ENCODE measurements at places on chromosomes 3 and 15.

GRCh38 chr15:92653836-92654539 is 1.6 kb downstream of the FAM174B start:
- no peak for DNase-seq

GRCh38 chr3:170982733-170983132 is 43.8 kb downstream of the SLC2A2 start:
- DNase-seq, result no peak

GRCh38 chr3:142500211-142500610 is 52.4 kb upstream of the XRN1 start:
- no peak for DNase-seq

- no peak for DNase-seq
Measured at GRCh38 chr3:134380249-134380648, 6.0 kb upstream of the AMOTL2 start.

DNA sequence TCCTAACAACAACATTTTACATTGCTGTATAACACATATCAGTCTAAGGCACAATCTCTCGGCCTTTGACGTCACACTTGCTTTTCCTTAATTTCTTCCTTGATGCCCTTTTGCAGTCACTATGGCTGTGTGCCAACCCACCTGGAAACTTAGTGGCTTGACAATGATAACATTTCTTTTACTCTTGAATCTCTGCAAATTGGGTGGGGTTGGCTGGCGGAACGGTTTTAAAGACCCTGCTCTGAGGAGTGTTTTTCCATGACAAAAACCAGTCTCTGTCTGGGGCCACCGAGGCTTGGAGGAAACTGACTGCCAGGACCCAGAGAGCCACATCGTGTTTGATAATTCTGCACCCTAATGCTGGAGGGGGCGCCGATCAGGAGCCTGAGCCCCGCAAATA is 115.6 kb downstream of the KLF13 start:
- DNase-seq, result peak; percentile 66

DNA sequence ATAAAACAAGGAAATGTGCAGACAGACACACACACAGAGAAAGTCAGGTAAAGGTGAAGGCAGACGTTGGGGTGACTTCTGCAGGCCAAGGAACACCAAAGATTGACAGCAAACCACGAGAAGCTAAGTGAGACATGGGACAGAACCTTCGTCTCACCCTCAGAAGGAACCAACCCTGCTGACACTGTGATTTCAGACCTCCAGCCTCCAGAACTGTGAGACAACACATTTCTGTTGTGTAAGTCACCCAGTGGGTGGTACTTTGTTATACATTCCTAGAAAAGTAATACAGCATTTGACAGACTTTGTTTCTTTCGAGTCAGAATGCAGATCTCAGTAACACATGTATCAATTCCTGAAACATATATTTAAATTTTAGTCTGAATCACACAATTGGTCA is 7.1 kb downstream of the WDR72 start:
- no peak for DNase-seq

GRCh38 chr3:126578702-126579101 is 20.0 kb upstream of the C3orf22 start:
- DNase-seq, result no peak

GRCh38 chr3:138492980-138493675 is 58.7 kb downstream of the ESYT3 start:
- no peak for DNase-seq

GRCh38 chr3:4894891-4895530 is 84.2 kb upstream of the BHLHE40 start:
- DNase-seq, result no peak

DNA sequence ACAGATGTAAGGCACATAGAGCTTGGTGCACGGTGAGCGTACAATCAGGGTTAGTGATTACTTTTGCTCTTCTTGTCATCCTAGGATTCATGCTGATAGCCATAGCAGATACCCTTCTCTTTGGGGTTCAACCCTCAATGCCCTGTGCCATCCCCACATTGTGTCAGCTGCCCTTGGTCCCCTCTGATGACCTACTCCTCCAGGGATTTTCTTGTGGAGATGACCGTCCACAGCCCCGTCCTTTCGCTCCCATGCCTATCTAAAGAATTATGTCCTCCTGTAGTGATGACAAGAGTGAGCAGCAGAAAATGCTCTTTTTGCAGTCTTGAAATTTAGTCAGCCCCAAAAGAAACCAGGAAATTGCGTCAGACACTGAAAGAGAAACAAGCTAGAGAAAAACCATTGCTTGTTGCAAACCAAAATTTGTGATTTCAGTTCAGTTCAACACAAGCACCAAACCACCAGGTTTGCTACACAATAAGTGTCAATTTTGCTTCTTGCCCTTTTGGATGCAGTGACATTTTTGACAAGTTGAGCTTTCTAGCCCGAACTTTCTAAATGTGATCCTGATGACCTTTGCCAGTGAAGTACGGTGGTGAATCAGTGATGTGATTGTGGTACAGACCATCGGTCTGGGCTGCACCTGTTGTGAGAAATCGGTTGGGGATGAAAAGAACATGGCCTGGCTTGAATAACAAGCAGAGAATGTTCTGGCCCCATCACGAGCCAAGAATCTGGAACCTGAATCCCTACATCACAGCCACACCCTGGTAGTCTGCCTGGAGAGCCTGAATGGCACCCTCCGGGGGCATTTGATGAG is 41.3 kb downstream of the CMTM7 start:
- DNase-seq, result no peak

GRCh38 chr3:197298945-197299854 is 788 bp upstream of the DLG1 start:
- DNase-seq, result no peak

DNA sequence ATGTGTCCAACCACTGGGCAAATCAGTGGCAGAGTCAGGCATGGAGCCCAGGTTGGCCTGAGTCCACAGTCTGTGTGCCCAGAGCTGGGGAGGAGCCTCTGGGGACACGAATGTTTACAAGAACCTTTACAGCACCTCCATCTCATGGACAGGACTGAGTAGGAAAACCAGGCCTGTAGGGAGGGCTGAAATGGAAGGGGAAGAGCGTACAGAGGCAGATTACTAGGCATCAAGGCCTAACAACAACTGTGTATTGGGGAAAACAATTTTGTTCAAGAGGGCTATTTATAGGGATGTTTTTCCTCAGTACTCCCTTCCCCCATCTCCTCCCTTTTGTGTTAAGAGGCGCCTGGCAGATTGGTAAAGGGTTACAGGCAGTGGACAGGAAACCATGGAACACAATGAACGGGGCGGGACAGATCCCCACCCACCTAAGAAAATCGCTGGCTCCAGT is 15.1 kb upstream of the ARHGAP31 start:
- no peak for DNase-seq

GRCh38 chr3:22960105-22960984 is 242.8 kb upstream of the UBE2E2 start:
- no peak for DNase-seq

DNA sequence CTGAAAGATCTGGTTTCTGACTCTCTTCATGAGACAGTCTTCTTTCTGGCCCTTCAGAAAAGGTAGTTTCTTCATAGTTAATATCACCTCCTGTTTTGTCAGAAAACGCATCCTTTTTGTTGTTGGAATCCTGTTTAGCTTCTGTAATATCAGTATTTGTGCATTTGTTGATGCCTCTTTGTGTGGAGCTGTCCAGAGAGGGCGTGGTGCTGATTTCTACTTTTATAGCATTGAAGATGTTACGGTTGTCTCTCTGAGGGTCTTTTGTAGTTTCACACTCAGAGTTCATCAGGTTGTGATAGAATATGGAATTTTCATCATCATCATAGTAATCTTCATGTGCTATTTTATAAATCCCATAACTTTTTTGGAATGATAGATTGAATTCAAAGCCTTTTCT is 8.9 kb downstream of the GPR149 start:
- no peak for DNase-seq

DNA sequence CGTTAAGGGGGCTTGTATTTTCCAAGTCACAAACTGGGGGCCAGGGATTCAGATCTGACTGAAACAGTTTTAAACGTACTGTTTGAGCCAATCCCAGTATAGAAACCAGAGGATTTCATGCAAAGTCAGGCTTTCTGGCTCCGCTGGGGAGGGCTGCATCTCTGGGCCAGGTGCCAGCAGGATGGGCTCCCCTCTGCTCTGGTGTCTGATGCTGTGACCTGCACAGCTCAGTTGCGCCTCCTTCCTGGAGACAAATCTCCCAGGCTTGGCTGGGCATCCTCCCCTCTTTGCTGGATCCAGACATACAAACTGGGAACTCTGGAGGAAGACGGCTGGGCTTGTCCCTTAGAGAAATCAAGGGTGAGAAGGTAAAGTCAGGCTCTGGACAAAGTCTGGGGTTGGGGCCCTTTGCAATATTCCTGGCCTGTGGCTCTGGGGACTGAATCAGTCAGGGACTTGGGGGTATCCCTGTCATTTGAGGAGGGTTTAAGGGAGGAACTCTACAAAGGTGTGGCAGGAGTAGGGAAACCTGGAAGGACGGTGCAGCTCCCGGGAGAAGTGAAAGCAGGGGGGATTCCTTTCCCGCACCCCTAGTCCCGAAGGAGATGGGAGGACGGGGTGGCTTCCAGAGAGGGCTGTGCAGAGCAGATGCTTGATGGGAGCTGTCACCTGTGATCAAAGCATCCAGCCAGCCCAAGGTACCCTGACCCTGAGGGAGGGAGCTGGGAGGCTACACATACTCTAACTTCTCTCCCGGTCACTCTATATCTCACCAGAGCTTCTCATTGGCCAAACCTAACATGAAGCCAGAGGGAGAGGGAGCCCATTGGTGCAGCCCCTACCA is 114.8 kb upstream of the ATP2B2 start:
- DNase-seq, result no peak

DNA sequence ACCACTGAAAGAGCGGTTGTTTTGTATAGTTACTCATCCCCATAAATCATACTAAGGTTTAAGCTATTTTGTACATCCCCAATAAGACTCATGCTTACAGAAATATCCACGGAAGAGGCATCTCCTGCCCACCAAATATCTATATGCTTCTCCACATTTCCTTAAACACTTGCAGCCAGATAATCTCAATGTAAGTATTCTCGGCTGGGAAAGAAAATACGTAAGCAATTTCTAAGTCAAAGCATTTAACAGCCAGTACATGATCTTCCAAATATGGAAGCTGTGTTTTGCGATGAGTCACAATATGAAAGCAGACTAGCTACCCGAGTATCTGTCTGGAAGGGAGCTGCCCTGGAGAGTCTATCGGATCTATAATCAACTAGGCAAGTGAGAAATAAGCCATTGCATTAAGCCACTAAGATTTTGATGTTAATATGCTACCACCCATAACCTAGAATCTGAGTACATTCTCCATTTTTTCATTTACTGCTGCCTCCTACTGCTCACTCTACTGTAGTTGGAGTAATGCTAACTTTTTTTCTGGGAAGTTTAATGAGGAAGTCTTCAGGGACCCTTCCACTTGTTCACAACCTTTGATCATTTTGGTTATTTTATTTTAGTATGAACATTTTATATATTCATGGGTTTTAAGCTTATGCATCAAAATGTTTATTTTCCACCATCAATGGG is 26.9 kb upstream of the ZMAT3 start:
- DNase-seq, result no peak

- no peak for DNase-seq
Measured at GRCh38 chr3:181006541-181006940, 17.0 kb upstream of the DNAJC19 start.

DNA sequence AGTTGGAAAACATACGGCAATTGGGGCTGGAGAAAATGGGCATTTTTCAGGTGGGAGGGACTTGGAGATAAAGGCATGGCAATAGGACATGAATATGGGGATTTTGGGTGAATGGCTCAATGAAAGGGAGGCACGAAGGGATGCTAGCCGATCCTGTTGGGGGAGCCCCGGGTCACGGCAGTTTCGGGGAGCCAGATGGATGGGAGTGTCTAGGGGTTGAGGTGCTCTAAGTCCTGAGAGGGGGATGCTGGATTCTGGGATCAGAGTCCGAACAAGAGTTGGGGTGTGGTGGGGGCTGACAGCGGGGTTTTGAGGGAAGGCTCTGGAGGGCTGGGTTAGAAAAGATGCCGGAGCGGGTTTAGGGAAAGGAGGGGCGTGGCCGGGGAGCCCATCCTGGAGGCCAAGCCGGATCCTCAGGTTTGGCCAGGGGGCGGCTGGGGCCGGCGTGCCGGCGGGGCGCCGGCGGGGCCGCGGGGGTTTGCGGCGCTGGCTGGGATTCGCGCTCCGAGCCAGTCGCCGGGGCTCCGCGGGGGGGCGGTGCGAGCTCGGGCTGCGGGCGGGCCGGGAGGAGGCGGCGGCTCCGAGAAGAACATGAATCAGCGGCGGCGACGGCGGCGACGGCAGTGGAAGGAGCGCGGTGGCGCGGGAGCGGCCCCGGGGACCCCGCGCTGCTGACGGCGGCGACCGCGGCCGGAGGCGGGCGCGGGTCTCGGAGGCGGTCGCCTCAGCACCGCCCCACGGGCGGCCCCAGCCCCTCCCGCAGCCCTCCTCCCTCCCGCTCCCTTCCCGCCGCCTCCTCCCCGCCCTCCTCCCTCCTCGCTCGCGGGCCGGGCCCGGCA is at the start of gene TYRO3:
TYRO3 (plus strand) TSS at position 813 of the 839 bp plus-strand sequence. CDS start 46 bp downstream, outside the sequence.
- no peak for DNase-seq

GRCh38 chr15:51195459-51195858 is 100.8 kb upstream of the TNFAIP8L3 start:
- DNase-seq, result no peak

DNA sequence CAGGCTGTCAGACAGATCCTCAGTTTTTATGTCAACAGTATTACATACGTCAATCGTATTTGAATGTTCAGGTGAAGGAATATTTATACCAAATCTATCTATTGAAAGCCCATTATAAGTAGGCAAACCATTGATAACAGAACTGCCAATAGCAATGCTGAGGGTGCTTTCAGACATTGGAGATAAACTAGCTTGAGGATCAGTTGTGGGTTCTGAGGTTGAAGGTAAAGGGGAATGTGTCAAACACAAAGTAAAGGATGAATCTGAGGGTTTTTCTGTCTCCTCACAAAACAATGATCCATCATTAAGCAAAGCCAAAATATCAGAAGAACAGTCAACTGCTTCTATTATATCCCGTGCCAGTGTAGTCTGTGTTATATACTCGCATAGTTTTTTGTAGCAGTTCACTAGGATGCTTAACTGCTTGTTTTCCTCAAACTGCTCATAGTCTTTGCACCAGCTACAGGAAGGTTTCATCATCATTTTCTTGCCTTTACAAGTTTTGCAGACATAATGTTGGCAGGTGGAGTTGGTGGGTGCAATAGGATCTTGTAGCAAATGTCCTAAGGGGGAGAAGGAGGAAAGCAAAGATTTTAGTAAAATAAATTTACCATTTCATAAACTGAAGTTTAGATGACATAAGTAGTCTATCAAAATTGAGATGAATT is 43.8 kb downstream of the MSL2 start:
- no peak for DNase-seq
